ENCODE measurements at places on chromosomes 4 and X. TPM values are rescaled to one million over a fixed set of nuclear protein-coding genes. Genes with fewer than 3 reads are reported as not detected.

DNA sequence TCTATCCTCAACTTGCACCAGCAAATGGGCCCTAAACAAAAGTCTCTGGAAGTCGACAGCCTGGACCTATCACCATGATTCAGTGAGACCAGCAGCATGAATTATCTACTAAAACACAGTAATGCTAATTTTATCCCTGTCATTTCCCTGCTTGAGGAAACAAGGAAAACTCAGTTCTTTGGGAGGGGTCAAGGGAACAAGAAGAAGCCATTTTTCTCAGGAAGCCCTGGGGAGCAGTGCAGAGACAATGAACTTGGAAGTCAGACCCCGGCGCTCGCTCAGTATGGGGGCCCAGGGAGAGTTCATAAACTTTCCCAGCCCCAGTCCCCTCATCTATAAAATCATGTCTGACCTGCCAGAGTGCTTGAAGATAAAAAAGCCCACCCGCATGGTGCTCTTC lies 50.4 kb downstream of the DCTD start:
- no peak for DNase-seq

- DNase-seq: no peak
These were observed 888.4 kb upstream of the EPHA5 start for GRCh38 chr4:66558651-66559050.

- no peak for DNase-seq
These were observed 27.0 kb downstream of the SH2D1A start for GRCh38 chrX:124373348-124373747.

- no peak for DNase-seq
These were observed 115.2 kb downstream of the GABRA2 start for GRCh38 chr4:46274717-46275116.

DNA sequence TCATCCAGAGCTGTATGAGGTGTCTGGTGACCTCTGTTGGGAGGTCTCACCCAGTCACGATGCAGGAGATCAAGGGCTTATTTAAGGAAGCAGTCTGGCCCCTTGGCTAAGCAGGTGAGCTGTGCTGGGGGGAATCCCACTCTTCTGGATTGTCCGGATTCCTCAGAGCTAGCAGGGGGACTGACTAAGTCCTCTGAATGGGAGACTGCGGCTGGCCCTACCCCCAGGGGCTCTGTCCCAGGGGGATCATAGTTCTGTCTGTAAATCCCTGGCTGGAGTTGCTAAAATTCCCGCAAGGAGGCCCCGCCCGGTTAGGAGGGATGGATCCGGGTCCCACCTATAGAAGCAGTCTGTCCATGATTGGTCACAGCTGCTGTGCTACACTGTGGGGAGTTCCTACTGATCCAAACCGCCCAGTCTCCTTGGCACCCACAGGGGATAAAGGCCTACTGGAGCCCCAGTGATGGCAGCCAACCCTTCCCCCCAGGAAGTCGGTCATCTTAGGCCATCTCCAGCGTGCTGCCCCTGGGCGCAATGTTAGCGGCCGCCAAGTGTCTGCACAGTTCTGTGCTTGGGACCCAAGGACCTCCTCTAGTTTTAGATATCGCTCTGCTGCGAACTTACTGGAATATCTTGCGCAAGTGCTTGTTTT lies 118.2 kb upstream of the KLF8 start:
- no peak for DNase-seq

- no peak for DNase-seq
These were observed 126.1 kb downstream of the SPRY1 start for GRCh38 chr4:123522646-123523045.

- DNase-seq: no peak
These were observed 175.6 kb upstream of the GPC4 start for GRCh38 chrX:133590703-133591505.

DNA sequence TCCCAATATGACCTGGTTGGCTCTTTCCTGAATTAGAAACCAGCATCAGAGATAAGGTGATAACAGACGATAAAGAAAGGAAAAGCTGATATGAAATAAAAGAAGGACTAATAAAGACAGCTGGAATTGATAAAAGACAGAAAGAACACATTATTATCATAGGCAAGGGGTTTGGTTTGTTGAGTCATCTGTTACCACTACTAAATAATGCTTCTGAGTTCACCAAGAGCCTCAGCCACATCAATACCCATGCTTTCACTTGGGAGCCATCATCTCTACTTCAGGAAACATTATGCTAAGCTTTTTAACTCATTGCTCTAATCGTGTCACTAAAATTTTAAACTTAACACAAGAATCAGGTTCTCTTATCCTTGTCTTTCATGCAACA lies 27.6 kb downstream of the ANXA5 start:
- DNase-seq: no peak

DNA sequence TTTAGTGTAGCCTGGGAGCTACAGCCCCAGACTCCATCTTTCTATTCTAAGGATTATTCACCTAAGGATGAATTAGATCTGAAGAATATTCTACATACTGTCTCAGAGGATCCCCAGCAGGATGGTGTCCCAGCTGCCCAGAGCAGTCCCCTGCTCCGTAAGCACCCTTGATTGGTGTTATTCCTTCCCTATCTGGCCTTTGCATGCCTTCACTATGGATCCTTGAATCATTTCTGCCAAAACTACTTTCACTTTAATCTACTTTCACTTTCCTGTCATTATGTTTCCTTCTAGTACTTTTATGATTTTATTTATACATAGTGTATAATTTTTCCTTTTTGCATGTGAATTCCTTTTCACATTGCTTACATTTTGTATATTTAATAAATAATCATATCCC lies 39.2 kb downstream of the ARHGAP24 start:
- no peak for DNase-seq

- DNase-seq: no peak
These were observed 37.4 kb downstream of the MAML3 start for GRCh38 chr4:140116442-140117104.

DNA sequence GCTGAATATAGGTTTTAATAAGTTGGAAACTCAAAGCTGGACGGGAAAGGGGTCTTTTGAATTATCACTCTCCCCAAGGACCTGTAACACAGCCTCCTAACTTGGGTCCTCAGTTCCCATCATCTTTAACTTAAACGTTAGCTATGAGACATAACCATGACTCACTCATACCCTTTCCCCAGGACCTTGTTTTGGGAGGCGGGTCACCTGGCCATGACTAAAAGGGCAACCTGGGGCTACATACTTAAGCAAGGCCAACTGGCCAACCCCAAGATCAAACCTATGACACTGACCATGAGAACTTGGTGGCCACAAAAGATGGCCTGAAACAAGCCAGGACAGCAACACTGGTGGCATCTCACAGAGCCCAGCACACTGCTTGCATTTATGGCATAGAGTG lies 89.0 kb downstream of the SH3KBP1 start:
- no peak for DNase-seq

- no peak for DNase-seq
These were observed 36.2 kb downstream of the DCX start for GRCh38 chrX:111375747-111376146.

Gene CLTRN
- 0.41 TPM for total RNA-seq

Gene EFNB1
- 27.7 TPM for total RNA-seq

Gene PASD1
- total RNA-seq: not detected

Gene MGARP
- total RNA-seq: 0.82 TPM

All from frontal cortex (tissue), 4 donors.